Left ventricle myocardium inferior (tissue), 1 donor: ENCODE measurements at places on chromosomes 4 and X. TPM values are rescaled to one million over a fixed set of nuclear protein-coding genes. Genes with fewer than 3 reads are reported as not detected.

DNA sequence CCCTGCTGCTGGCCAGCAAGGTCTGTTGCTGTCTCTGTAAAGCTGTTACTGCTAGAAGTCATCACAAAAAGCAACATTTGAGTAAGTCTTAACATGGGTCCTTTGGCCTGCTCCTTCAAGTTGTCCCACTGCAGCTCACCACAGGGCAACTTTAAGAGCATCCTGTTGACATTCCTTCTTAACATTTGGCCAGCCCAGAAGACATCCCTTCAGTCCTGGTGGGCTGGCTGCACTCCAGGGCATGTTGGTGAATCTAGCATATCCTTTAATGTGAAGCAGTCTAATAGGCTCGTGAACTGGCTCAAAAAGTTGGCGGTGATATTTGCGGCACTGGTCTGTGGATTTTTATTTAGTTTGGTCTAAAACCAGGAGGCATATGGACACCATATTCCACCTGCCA is 92.2 kb upstream of the MAML3 start:
- DNase-seq: no peak

- DNase-seq: no peak
Measured at GRCh38 chrX:136529795-136530194, 2.2 kb upstream of the VGLL1 start.

GRCh38 chr4:180207921-180208320 is 2035.3 kb upstream of the TENM3 start:
- no peak for DNase-seq

DNA sequence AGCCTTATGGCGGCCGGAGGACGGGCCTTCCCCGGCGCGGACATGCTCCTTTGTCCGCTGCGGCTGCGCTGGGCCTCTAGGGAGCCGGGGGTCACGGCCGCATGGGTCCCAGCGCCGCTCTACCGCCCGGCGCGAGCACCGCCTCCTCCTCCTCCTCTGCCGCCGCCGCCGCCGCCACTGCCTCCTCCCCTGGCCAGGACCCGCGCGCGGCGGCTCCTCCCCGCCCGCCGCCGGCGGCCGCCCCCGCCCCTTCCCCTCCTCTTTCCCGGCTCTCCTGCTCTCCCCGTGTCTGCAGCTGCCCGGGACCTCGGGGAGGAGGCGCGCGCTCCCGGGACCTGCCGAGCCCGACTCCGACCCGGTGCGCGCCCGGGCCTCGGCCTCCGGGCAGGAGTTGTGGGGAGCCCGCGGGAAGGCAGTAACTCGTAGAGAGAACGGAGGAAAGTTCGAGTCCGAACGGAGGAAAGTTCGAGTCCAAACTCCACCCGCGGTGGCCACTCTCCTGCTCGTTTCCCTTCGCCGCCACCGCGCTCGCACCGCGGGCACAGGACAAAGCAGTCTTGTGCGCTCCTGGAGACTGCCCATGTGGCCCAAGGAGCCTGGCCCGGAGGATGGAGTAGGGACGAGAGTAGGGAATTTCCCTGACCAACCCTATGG is at the start of gene ADGRA3:
Gene ADGRA3, minus strand, starts transcription at position 179 of the 654 bp plus-strand sequence. CDS start 282 bp downstream, outside the sequence.
- peak; percentile 79 for DNase-seq

GRCh38 chrX:57771689-57772088 is 91.6 kb upstream of the NLRP2B start:
- DNase-seq: no peak

PRSS12 gene
- not detected for total RNA-seq

DNA sequence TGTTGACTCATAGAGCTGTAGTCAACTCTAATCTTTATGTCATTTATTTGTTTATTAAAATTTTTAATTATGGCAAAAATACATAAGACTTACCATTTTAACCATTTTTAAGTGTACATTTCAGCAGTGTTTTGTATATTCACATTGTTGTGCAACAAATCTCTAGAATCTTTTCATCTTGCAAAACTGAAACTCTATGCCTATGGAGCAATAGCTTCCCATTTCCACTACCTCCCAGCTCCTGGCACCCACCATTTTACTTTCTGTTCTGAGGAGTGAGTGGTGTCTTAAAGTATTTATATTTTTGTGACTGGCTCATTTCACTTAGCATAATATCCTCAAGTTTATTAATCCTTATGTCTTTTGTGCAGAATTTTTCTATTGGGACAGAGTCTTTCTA is 181.0 kb downstream of the GPAT3 start:
- DNase-seq: no peak

DNA sequence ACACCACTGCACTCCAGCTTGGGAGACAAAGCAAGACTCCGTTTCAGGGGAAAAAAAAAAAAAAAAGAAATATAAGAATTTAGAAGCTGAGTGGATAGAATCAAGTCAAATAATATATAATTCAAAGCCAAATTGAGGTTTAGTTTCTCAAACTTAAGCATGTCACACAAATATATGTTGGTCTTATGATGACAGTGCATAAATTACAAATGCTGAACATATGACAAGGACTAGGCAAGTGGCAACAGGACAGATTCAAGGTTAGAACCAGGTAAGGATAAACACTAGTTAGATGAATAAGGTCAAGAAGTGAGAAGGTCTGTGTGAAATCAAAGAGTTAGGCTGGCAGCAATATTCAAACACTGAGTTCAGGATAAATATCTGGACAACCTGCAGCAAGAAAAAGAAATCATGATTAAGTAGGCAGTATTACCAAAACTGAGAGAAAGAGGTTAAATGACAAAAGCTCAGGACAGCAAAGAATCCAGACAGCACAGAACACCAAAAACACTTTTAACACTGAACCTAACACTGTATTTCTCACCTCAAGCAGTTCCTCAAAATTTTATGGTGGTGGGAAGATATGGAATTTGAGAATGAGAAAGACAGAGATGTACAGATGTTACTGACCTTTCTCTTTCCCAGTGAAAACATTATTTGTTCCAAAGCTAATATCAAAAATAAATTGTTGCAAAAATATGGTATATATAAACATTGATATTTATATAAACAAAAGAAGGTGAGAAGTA is 45.4 kb downstream of the ANKRD17 start:
- no peak for DNase-seq

GTPBP6 gene
- 51.1 TPM for total RNA-seq

DNA sequence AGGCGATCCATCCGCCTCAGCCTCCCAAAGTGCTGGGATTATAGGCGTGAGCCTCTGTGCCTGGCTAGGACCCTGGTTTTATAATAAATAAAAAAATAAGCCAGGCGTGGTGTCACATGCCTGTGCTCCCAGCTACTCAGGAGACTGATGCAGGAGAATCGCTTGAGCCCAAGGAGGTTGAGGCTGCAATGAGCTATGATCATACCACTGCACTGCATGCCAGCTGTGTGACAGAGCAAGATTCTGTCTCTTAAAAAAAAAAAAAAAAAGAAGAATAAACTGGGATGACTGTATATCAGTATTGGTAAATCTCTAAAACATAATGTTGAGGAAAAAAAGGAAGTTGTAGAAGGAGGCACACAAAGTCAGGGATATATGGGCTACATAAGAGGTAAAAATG is 45.7 kb upstream of the SLC34A2 start:
- DNase-seq: no peak

DNA sequence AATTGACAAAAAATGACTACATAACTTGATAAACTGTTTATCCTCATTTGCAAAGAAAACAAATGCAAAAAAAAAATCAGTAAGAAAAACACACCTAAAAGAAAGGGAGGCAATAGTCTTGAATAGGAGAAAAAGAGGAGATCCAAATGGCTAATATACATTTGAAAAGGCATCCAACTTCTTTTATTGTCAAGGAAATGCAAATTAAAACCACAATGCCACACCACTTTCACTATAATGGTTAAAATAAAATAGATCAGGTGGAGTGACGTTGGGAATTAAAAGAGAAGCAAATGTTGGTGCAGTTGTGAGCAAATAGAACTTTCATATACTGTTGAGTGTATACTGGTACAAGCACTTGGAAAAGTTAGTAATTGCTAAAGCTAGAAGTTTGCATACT is 3.6 kb downstream of the DCAF4L1 start:
- no peak for DNase-seq

HDAC6 gene
- total RNA-seq: 39.7 TPM

- no peak for DNase-seq
Measured at GRCh38 chrX:129744861-129745321, 6.1 kb downstream of the XPNPEP2 start.

- DNase-seq: no peak
Measured at GRCh38 chr4:46329118-46329976, 60.6 kb downstream of the GABRA2 start.

DNA sequence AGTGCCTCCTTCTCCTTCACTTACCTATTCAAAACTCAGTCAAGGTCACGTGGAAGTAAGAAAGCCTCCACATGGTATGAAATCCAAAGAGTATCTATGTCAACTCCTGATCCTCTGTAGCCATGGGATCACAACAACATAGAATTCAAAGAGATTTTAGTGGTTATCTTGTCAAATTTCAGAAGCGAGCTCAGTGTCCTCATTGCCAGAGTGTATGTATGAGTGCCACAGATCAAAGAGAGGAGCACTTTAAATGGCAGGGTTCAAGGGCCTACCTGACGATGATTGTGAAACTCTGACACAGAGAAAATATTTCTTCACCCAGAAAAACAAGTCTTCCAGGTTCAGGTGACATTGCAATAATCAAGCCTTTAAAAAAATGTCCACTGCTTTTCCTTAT is 1.2 kb upstream of the ACE2 start:
- DNase-seq: no peak

DNA sequence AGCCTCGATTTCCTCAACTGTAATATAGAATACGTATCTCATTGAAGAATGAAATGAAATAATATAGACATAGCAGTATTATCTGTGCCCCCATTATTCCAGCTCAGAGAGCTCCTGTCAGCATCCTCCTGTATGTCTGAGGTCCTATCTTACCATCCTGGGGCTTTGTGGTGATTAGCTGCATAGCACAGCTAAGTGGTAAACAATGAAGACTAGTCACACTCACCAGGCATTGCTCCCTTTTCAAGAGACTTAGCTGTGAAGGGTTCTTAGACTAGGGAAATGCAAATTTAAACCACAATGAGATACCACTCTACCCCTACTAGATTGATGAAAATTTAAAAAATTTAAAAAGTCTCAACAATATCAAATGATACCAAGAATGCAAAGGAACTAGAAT is 172.9 kb downstream of the SLC39A8 start:
- no peak for DNase-seq

- no peak for DNase-seq
Measured at GRCh38 chr4:177281351-177281909, 28.2 kb upstream of the NEIL3 start.

- no peak for DNase-seq
Measured at GRCh38 chrX:70553516-70553915, 108.9 kb downstream of the DLG3 start.

GRCh38 chr4:90769251-90769650 is 642.1 kb downstream of the CCSER1 start:
- no peak for DNase-seq

ADH1A gene
- total RNA-seq: 0.36 TPM
